ENCODE measurements at places on chromosomes 5 and 9. TPM values are rescaled to one million over a fixed set of nuclear protein-coding genes. Genes with fewer than 3 reads are reported as not detected.

LCN6 gene
- total RNA-seq, result not detected

SPINK13 gene
- not detected for total RNA-seq

EGFLAM gene
- not detected for total RNA-seq

ORM2 gene
- total RNA-seq, result not detected

AFAP1L1 gene
- not detected for total RNA-seq
